Activated CD4-positive, alpha-beta T cell treated with anti-CD3 and anti-CD28 coated beads, Interleukin-2, Interleukin-4, amounts not matched to agents 100 ng/mL and 50 ng/mL, durations not matched to agents 16 hours and 8 hours (primary cell): ENCODE measurements at places on chromosomes 4 and X.
A peak's percentile ranks its signal among the peaks of the same experiment; 100 is the strongest.

DNA sequence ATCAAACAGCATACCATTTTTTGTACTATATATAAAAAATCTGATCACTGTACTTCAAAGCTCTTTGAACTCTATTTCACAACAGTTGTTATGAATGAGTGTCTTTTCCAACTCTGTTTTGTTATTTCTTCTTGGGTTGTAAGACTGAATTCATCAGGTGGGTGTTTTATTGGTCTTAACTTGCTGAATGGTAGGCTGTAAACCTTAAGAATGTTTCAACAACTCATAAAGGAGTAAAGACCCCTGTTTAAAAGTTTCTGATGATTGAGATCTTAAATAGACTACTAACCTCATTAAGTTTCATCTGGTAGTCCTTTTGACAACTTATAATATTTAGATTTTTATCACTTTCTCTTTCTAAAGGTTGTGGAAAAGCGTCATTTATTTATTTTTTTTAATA, 18.4 kb upstream of the STAG2 start:
- DNase-seq: no peak

- DNase-seq: peak; percentile 86
Observed at GRCh38 chr4:108107729-108108382, 60.9 kb downstream of the LEF1 start.

DNA sequence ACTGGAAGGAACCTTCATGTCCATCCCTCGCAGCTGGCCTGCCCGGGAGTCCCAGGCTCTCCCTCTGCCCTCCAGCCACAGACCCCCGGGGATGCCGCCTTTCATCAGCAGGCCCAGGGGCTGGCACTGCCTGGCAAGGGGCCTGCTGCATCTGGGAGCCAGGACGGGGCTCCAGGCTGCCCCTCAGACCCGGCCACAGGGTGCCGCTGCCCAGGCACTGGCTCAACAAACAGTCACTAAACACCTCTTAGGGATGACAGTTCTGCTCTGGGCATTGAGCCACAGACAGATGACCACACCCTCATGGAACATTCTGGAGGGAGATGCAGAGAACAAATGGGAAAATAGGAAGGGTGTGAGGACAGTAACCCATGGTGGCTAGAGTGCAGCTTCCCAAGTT, 109.3 kb downstream of the HMX1 start:
- no peak for DNase-seq

- no peak for DNase-seq
Observed at GRCh38 chr4:147542229-147542990, 61.5 kb downstream of the EDNRA start.

DNA sequence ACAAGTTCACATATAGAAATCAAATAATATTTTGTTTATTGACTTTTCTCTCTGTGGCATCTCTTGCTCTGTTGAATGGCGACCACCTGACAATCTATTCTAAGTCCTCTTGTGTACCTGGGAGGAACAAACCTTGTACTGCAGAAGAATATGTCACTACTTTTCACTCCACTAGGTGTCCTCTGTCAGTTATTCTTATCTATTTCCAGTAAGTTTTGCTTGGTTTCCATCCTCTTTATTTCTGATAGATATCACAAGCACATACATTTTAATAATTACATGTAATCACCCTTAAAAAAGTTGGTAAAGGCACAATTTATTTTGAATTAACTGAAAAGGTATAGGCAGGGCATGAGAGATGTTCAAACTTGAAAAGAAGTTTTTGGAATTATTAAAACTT, 238.4 kb downstream of the SNCA start:
- peak; percentile 2 for DNase-seq

GRCh38 chr4:123516576-123516975, 120.0 kb downstream of the SPRY1 start:
- DNase-seq: no peak

GRCh38 chr4:3111461-3111860, 37.0 kb downstream of the HTT start:
- DNase-seq: no peak

GRCh38 chrX:150197388-150197787, 165.7 kb upstream of the MAMLD1 start:
- no peak for DNase-seq

- no peak for DNase-seq
Observed at GRCh38 chr4:24248674-24249630, 335.4 kb downstream of the DHX15 start.

- DNase-seq: no peak
Observed at GRCh38 chrX:152733261-152733975, at the start of the genes CSAG1 and MAGEA12. Gene CSAG1 (minus strand): TSS chrX:152733721. CDS start chrX:152732460, 1,261 bp downstream. Gene MAGEA12 (plus strand): TSS chrX:152733757. CDS start chrX:152736162, 2,405 bp downstream.
